ENCODE measurements at places on chromosomes 3 and 15. TPM values are rescaled to one million over a fixed set of nuclear protein-coding genes. Genes with fewer than 3 reads are reported as not detected.

PIGZ gene
- total RNA-seq, result 1.3 TPM

DMXL2 gene
- total RNA-seq, result 17.6 TPM

DNAJB11 gene
- total RNA-seq, result 53.6 TPM

TTC21A gene
- total RNA-seq, result 1.9 TPM

NR2E3 gene
- 0.31 TPM for total RNA-seq

KBTBD13 gene
- not detected for total RNA-seq

PIERCE2 gene
- 4.1 TPM for total RNA-seq

RBMS3 gene
- total RNA-seq, result 0.90 TPM

LRRN1 gene
- not detected for total RNA-seq

SFMBT1 gene
- 8.5 TPM for total RNA-seq

SECISBP2L gene
- total RNA-seq, result 5.3 TPM

ZNF80 gene
- total RNA-seq, result not detected

TNNC1 gene
- total RNA-seq, result 1.2 TPM

KLHL6 gene
- total RNA-seq, result not detected

All from A549 treated with Hydrocortisone at 1 μM for 4 hours (cell line).